ENCODE measurements at places on chromosomes 2 and 18. TPM values are rescaled to one million over a fixed set of nuclear protein-coding genes. Genes with fewer than 3 reads are reported as not detected.

DNA sequence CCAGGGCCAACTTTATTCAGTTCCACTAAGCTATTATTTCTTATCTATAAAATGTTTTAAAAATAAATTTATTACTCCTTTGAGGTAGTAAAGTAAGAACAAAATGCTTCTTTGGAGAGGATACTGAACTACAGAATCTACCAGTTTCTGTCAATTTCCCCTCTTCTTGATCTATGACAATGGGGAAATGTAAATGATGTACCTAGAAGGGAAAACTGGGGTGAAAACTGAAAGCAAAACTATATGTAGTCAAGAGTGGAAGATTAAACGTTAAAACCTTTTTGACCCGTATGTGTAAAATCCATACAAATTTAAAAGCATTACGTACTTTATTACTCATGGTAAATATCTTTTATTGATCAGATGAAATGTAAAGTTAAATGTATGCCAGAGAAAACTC is 1287.8 kb upstream of the TMEFF2 start:
- DNase-seq: no peak

DNA sequence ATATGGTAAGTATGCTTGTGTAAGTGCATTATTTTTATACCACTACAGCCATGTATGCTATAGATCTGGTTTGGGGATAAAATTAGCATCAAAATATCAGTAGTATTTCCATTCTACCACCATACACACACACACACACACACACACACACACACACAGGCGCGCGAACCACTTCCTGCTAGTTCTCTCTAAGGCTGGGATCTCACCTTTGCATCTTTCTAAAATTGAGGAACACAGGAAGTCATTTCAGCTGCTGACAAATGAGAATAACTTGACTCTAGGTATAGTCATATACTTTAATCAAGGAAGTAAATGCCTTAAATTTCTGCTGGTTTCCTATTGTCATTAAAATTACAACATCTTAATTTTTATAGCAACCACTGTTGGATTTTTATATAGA is 72.5 kb downstream of the RBM43 start:
- peak; percentile 23 for DNase-seq

GRCh38 chr2:42897358-42897757 is 105.0 kb upstream of the HAAO start:
- DNase-seq: no peak

DNA sequence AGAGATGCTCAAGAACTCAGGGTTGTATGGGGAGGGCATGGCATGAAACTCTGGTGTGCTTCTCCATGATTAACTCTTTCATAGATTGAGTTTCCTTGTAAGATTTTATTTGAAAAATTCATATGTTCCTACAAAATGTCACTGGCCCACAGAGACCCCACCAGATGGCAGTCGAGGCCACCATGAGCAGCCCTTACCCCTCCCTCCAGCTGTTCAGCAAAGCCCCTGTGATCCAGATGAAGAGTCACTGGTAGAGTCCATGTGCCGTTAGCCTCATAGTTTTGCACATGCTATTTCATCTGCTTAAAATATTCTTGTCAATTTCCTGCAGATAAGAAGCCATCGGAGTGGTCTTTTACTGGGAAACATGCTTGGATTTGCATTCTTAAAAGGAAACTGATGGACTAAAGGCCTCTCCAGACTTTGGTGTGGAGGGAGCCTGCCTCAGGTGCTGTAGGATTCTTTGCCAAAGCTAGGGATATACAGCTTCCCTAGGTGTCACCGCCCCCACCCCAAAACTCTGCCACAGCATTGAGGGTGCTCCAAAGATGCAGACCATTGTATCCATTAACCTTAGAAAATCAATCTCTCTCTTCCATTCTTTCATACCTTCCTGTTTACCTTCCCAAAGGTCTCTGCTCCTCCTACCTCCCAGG is 18.8 kb downstream of the ZNF385B start:
- DNase-seq: peak; percentile 42

- DNase-seq: no peak
Observed at GRCh38 chr2:220619525-220620220, 952.4 kb downstream of the EPHA4 start.

SCN9A gene
- total RNA-seq: 0.07 TPM
